ENCODE measurements at places on chromosomes 1 and 21.

GRCh38 chr1:152783095-152783494 lies 3.0 kb upstream of the LCE1E start:
- DNase-seq: no peak

DNA sequence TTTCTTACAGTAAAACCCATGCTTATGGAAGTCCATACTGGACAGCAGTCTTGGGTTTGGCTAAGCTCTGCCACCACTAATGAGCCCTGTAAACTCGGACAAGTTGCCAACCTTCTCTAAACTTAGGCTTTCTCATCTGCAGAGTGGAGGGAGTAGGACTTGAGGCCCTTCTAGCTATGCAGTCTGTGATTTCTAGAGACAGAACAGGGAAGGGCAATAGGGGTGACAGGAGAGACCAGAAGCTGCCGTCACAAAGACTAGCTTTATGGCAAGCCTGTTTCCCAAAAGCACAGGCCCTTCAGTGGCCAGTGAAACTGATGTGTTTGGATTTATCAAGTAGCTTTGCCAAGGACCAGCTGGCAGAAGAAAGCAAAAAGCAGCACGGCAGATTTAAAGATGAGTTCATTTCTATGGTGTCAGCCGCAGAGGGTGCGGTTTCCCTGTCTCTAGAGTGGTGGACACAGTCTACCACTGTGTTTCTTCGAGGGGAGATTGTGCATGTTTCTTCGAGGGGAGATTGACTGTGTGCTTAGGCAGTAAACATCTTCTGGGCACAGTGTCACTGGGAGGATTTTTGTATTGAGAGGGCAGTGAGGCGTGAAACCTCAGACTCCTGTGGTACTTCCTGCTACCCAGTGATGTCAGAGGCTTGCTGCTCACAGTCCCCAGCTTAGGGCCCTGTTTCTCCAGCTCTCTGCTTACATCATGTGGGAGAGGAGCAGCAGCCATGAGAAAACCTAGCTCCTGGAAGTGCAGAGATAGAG lies 119.0 kb downstream of the ROR1 start:
- DNase-seq: peak; percentile 6

GRCh38 chr1:150558303-150558704 lies 9.1 kb downstream of the ADAMTSL4 start:
- DNase-seq: no peak

- no peak for DNase-seq
These were observed 88.0 kb downstream of the CD247 start for GRCh38 chr1:167430134-167430848.

- no peak for DNase-seq
These were observed 64.0 kb downstream of the CD46 start for GRCh38 chr1:207815913-207816291.

DNA sequence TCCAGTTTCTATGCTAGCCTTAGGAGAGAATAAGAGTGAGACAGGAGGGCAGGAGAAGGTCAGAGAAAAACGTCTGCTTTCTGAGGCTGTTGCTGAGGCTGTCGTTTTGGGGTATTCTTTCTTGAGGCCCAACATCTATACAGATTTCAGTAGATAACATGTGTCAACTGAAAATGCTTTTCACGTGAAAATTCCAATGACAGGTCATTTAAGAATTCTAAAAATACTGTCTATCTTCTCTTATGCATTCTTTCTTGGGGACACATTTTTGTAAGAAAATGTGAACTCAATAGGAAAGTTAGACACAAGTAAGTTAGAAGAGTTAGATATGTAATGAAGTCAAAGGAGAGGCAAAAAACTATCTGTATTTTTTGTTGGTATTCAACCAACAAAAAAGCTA lies 150.8 kb downstream of the TGFB2 start:
- no peak for DNase-seq

- peak; percentile 49 for DNase-seq
These were observed 563 bp downstream of the QSOX1 start for GRCh38 chr1:180155182-180155682.

DNA sequence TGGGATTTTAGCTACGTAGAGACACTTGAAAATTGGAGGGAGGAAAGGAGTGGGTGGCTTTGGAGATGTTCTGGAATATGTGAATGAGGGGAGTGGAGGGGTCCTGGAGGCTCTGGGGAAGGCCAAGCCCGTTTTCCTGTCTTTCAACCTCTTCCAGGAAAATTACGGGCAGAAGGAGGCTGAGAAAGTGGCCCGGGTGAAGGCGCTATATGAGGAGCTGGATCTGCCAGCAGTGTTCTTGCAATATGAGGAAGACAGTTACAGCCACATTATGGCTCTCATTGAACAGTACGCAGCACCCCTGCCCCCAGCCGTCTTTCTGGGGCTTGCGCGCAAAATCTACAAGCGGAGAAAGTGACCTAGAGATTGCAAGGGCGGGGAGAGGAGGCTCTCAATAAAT lies 442 bp upstream of the RUSC1 start:
- DNase-seq: no peak

DNA sequence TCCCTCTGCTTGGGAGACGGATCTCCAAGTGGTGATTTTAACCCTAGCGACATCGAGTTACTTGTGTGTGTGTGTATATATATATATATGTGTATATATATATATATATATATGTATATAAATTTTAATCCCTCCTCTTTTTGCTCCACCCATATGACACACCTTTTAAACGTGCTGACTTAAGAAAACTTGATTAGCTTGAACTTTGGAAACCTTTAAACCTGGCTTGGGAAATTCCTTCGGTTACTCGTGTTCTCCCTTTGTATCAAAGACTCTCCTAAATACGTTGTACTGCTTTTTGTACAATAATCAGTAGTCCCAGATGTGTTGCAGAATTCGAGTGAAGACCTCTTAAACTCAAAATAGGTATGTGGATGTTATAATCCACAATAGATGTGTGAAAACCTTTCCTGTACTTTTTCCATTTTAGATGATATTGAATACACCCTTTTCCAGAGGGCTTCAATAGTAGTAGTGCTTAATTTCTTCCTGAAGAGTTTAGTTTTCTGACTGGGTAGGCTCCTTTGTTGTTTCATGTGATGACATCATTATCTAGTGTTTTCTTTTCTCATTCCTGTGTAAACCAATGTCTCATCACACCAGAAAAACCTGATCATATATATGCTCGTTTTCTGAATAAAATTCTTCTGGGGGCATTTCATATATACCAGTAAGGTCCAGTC lies 1.4 kb downstream of the RNF11 start:
- DNase-seq: no peak

GRCh38 chr1:70331962-70332361 lies 22.6 kb downstream of the ANKRD13C start:
- DNase-seq: no peak

DNA sequence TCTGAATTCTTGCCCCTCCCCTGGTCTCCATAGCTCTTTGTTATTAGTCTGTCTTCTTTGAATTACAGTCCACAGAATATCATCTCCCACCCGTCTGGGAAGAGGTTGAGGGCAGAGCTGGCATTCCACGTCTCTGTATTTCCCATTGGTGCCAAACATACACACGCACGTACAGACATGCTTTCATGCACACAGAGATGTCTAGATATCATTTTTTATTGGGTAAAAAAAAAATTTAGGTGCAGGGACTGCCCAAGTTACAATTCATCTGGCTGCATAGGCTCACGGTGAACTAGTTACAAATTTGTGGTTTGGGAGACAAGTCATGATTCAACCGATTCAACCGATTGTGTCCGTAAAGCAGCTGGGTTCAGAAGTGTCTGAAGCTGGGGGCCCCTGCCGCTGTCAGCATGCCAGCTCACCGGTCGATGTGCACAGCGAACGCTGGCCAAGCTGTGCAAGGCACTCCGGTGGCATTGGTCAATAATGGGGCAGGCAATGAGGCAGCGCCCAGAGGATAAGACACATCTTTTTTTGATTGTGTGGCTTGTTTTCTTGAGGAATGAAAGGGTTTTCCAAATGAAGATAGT lies 73.7 kb downstream of the KCNN3 start:
- no peak for DNase-seq

DNA sequence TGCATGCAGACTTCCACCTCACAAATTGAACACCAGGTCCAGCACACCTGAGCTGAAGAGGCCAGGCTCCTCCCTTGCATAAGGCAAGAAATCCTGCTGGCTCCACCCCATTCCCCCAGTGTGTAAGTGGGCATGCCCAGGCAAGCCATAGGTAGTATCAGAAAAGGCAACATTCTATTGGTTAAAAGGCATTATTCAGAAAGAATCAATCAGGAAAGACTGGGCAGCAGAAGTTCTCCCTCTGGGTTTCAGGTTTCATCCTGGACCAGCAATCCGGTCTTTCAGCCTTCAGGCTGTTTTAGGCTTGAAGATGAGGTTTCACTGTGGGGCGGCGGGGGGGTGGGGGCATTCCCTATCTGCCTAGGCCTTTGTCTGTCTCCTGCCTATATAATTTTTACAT lies 42.0 kb upstream of the LHX8 start:
- DNase-seq: peak; percentile 61

DNA sequence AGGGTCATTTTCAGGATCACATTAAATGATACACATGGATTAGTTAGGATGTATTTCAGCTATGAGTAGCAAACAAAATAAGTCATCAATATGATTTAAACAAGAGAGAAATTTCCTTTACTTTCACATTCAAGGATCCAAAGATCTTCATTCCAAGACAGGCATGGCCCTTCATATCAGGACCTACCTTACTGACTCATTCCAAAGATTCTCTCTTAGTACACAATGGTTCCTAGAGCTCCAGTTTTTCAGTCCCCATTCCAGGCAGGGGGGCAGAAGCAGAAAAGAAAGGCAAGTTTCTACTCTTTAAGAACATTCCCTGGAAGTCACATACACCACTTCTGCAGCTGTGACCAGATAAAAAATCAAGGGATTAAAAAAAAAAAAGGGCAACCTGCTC lies 23.7 kb downstream of the RGS2 start:
- DNase-seq: no peak

GRCh38 chr1:45079533-45079932 lies 67.5 kb downstream of the UROD start:
- DNase-seq: no peak

DNA sequence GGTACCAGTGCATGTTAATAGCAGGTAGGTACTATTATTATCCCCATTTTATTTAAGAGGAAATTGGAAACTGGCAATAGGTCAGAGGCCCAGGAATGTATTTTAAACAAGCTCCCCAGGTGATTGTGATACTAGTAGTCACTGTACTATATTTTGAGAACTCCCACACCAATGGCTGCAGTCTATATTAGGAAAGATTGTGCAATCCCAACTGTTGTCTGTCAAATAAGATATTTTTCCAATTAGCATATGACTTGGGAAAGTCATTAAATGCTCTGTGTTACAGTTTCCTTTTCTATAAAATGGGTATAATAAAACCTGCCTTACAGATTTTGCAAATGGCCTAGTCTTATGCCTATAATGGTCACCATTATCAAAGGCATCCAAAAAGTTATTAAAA lies 94.2 kb upstream of the DMRTA2 start:
- DNase-seq: no peak

GRCh38 chr1:168301664-168302320 lies 21.1 kb downstream of the TBX19 start:
- no peak for DNase-seq
